ENCODE measurements at places on chromosomes 3 and 15. TPM values are rescaled to one million over a fixed set of nuclear protein-coding genes. Genes with fewer than 3 reads are reported as not detected.

SLC12A8 gene
- total RNA-seq, result 0.19 TPM

PEX5L gene
- total RNA-seq, result 0.16 TPM

TAGLN3 gene
- total RNA-seq, result not detected

GANC gene
- total RNA-seq, result 16.3 TPM

ASB14 gene
- total RNA-seq, result 9.0 TPM

C3orf20 gene
- total RNA-seq, result not detected

ALS2CL gene
- 36.9 TPM for total RNA-seq

ESYT3 gene
- total RNA-seq, result 1.4 TPM

XCR1 gene
- not detected for total RNA-seq

DAZL gene
- not detected for total RNA-seq

ZNF860 gene
- 0.27 TPM for total RNA-seq

GPR176 gene
- total RNA-seq, result 1.8 TPM

- DNase-seq, result no peak
Measured at GRCh38 chr15:25664761-25665160, 198.4 kb downstream of the ATP10A start.

GRCh38 chr15:67032608-67033007 lies 32.8 kb upstream of the SMAD3 start:
- no peak for DNase-seq

- DNase-seq, result no peak
Measured at GRCh38 chr3:69328103-69328962, 57.6 kb downstream of the FRMD4B start.

- DNase-seq, result no peak
Measured at GRCh38 chr3:11155341-11156025, 1.2 kb downstream of the HRH1 start.

DNA sequence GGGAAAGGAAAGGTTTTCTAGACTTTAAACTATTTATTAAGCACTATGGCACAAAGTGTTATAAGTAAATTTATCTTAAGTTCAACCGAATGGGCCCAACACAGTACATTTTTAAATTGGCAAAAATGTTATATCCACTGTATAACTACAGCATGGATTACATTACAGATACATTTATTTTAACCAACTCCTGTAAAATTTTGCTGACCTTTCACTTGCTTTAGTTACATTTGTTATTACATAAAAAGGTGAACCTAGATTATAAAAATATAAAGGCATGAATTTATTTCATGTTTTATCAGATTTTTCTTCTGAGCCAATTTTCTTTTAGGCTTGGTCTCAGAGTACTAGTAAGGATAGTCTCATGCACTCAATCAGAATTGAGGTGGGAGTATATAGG lies 221.9 kb upstream of the GBE1 start:
- DNase-seq, result no peak

DNA sequence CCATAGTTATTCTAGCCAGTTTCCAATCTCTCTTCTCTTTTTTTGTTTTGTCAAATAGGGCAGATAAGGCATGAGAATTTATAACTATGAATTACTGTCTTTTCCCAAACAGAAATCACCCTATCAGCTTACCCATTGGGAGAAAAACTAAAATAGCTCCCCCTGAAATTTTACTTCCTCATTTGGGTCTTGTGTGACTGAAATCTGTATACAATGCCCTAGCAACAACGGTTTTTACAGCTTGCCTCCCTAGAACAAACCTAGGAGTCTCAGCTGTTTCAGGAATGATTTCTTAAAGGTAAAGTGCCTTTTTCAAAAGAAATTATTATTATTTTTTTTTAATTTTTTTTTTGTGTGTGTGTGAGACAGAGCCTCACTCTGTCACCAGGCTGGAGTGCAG lies 56.8 kb downstream of the CD86 start:
- DNase-seq, result no peak

GRCh38 chr15:38231436-38231835 lies 21.2 kb upstream of the SPRED1 start:
- no peak for DNase-seq

GRCh38 chr3:148643389-148643840 lies 54.3 kb upstream of the AGTR1 start:
- no peak for DNase-seq

DNA sequence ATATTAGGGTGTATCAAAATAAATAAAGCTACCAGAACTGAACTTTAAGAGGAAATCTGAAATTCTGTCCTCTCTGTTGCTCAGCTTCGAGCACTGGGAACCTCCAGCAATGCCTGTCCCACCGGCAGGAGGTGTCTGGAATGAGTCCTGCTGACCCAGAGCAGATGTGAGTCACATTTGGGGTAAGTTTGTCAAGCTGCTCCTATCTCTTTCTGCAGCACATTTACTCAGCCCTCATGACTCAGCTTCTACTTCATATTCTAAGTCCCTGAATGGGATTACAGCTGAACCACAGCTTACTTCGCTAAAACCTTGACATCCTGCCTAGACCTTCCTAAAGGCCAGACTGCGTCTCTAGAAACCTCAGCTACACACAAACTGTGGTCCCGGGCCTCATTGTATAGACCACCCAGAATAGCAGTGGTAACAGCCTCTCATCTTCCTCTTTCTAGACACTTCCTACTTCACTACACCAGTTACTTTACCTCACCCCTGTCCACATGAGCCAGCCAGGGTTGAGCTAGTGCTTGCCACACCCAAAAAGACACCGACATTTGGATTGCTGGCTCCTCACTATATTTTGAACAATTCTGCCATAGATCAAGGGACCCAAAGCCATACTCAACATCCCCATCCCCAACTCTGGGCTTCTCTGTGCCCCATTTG lies 109.6 kb upstream of the TMCO5A start:
- DNase-seq, result no peak

GRCh38 chr3:14785207-14786155 lies 33.3 kb upstream of the FGD5 start:
- DNase-seq, result no peak

DNA sequence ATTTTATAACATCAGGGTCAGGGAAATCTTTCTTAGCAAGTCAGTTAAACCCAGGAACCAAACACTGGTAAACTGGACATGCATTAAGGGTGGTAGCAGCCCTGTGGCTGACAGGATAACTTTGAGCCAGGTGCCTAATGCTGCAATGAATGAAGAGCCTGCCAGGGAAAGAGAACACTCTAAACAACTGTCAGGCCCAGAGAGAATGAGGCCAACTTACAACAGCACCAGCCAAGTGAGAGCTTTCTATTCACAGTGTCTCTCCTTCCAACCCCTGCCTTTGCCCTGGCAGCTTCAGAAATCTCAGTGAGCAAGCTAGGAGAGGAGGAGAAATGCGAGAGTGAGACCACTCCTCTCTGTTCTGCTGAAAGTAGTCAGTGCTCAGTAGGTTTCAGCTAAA lies 50.4 kb upstream of the ATP2C1 start:
- DNase-seq, result no peak

GRCh38 chr3:120795959-120796358 lies 53.4 kb downstream of the GTF2E1 start:
- DNase-seq, result no peak

GRCh38 chr3:4722103-4722502 lies 229.0 kb downstream of the ITPR1 start:
- DNase-seq, result peak; percentile 60

GRCh38 chr3:130395916-130396315 lies 50.4 kb downstream of the COL6A5 start:
- no peak for DNase-seq

GRCh38 chr3:158313338-158313927 lies 203.5 kb downstream of the RSRC1 start:
- DNase-seq, result no peak

- peak; percentile 55 for DNase-seq
Measured at GRCh38 chr15:40286794-40287193, 3.9 kb upstream of the ANKRD63 start.

GRCh38 chr3:127135241-127136023 lies 57.5 kb upstream of the PRR23E start:
- DNase-seq, result no peak

- DNase-seq, result no peak
Measured at GRCh38 chr3:31688984-31689383, 156.3 kb downstream of the STT3B start.

GRCh38 chr3:183635107-183635430 lies 354 bp upstream of the KLHL24 start:
- no peak for DNase-seq

- no peak for DNase-seq
Measured at GRCh38 chr3:153437666-153438065, 275.6 kb downstream of the RAP2B start.

- no peak for DNase-seq
Measured at GRCh38 chr3:192889679-192890078, 28.0 kb downstream of the MB21D2 start.

DNA sequence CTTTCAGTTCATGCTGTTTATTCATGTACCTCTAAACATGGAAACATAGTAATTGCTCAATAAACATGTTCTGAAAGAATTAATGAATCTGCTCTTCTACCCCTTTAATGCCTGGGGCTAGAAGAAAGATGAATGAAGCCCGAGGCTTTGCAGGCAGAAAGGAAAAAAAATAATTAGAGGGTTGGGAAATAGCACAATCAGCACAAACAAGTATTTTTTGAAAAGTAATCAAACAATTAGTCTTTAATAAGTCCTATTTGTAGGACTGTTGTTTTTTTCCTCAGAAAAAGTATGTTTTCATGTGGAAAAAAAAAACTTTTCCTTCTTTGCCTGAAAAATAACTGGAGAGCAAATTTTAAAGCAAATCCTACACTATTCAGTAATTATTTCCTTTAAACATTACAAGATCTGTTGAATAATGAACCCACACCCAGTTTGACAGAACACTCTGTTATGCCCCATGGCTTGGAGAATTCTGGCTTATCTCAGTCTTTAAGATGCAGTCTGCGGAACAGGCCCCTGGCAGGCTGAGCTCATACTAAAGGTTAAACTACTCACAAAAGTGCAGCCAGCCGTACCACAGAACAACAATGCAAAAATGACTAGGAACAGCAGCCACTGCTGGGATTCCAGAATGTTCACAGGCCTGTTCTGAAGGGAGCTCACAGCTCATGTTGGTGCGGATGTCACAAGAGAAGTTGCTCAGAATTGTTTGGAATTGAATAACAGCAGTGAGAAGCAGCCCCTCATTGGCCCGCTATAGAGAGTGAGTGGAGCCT lies 79.2 kb downstream of the ABI3BP start:
- peak; percentile 62 for DNase-seq

- no peak for DNase-seq
Measured at GRCh38 chr15:92797168-92798052, 102.7 kb upstream of the CHD2 start.

DNA sequence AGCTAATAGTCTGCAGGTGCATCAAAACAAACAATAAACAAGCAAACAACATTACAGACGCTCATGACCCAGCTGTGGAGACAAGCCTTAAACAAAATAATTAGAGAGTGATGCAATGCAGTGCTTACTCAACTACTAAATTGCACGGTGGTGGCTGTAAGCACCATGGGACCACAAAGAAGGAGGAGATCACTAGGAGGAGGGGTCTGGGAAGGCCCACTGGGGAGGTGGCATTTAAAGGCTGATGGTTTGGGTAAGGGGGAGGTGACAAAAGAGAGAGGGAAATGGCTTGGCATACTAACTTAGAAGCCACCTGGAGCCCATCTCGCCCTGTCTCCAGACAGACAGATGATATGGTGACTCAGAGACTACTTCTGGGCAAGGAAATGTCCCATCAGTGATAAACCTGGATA lies 516.7 kb downstream of the FOXP1 start:
- DNase-seq, result peak; percentile 52

- DNase-seq, result no peak
Measured at GRCh38 chr15:42279234-42279723, 6.0 kb upstream of the TMEM87A start.

GRCh38 chr3:112585782-112586181 lies 23.9 kb downstream of the SLC35A5 start:
- DNase-seq, result no peak

GRCh38 chr3:134311693-134312071 lies 61.0 kb upstream of the RYK start:
- DNase-seq, result no peak

DNA sequence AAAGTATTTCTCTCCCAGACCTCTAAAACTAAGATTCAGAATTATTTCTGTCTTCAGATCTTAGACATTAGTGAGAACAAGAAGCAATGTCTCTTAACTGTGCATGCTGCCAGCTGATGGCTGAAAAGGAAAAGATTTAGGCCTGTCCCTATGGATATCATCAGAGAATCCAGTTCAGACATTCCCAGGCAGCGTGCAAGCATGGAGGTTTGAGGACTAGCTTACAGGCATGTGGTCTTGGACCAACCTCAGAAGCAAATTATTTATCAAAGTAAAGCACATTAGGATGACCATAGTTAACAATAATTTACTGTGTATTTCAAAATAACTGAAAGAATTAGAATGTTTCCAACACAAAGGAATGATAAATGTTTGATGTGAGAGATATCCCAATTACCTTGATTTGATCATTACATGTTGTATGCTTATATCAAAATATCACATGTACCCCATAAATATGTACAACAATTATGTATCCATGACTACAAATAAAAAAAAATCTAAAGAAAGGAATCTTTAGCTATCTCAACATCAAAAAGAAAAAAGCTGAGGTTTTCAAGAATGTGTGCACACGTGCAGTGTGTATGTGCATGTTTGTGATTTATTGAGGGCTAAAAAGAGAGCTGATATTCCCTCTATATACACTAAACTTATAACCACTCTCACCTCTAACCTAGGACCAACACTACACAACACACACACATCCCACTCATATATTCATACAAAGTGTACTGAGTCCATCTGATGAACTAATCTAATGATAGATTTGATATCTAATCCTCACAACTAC lies 108.9 kb upstream of the THBS1 start:
- no peak for DNase-seq

- DNase-seq, result no peak
Measured at GRCh38 chr3:26653811-26654425, 31.3 kb downstream of the LRRC3B start.

DNA sequence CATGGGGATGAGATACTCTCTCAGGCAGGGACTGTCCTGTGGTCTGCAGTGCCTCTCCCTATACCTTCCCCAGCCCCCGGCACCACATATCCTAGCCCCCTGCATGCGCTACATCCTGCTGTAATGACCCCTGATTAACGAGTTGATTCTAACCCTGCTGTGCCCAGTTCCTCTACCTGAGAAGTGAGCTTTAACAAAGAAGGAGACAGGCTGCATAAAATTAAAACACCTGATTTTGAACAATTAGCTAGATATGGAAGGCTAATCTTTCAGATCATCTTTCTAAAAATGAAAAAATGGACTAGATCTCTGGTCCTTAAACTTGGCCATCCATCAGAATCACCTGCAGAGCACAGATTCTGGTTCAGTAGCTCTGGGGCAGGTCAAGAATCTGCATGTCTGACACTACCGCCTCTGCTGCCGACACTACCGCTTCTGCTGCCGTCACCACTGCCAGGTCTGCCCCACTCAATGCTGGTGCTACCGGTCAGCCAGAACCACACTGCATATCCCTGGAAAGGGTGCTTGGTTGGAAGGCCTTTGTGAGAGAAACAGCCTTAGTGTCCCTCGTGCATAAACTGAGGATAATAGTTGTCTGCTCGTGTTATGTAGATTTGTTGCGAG lies 33.6 kb upstream of the ZBTB38 start:
- DNase-seq, result no peak

GRCh38 chr3:128275316-128276145 lies 122.2 kb downstream of the EEFSEC start:
- DNase-seq, result no peak
